Stimulated activated CD8-positive, alpha-beta memory T cell treated with anti-CD3 and anti-CD28 coated beads, Interleukin-2, amount 100 ng/mL, for 48 hours (primary cell): ENCODE measurements at places on chromosomes 5 and 9.

DNA sequence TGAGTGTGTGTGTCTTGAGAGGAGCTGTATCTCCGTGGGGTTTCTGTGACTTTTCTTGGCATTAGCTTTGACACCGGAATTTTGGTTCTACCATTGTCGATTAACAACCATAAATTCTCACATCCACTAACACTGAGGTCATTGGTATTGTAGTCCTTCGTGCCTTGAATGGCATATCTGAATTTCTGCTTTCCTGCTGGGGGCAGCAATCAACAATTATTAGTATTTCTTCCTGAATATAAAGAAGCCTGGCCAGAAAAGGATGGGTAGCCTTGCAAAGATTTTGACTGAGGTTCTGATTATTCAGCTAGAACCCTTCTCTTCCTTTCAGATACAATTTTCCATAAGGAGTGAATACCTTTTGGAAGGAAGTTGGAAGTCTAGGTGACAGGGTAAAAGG lies 33.5 kb upstream of the SHOC1 start:
- no peak for DNase-seq

DNA sequence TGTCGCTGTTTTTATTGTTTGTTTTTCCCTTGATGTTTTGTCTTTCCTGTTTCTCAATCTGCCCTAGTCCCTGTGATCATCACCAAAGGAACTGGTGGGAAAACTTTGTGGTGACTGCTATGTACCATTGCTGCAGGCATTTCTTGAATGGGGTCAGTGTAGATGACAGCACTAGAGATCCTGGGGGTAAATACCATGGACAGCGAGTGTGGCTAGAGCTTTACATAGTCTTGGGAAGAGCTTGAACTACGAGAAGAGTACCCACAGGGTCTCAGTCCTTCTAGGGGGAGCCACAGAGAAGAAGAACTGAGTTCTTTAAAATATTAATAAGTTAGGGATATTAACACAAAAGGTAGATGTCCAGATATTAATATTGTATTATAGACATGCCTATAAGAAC lies 138.8 kb downstream of the PAM start:
- no peak for DNase-seq

- no peak for DNase-seq
These were observed 253.9 kb upstream of the RGMB start for GRCh38 chr5:98519571-98519970.

DNA sequence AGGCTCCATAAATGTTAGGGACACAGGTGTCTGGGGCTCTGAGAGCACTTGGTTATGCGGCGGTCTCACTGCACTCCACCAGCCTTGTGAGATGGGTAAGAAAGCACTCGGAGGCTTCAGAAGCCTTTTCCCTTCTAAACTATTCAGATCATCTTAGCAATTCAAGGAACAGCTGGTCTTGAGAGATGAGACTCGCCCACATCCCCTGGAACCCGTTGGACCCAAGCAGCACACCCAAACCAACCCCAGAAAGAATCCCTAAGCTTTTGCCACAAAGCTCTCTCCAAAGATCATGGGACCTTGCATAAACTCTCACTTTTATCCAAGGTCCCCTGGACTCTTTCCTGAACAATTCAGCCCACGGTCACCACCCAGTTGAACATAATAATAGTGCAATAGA lies 90.2 kb downstream of the RAPGEF1 start:
- DNase-seq = no peak

GRCh38 chr9:132183134-132183533 lies 21.3 kb downstream of the NTNG2 start:
- no peak for DNase-seq

GRCh38 chr9:86413971-86414880 lies 60.0 kb upstream of the TUT7 start:
- no peak for DNase-seq
